H4 (cell line): ENCODE measurements at places on chromosomes 11 and 22. TPM values are rescaled to one million over a fixed set of nuclear protein-coding genes. Genes with fewer than 3 reads are reported as not detected.
A peak's percentile ranks its signal among the peaks of the same experiment; 100 is the strongest.

LRP5 gene
- total RNA-seq, result 14.1 and 22.7 TPM in 2 replicates

MMP1 gene
- 2.8 and 3.1 TPM in 2 replicates for total RNA-seq

SLC22A8 gene
- not detected in 2 replicates for total RNA-seq

GRM5 gene
- not detected in 2 replicates for total RNA-seq

MYOD1 gene
- total RNA-seq, result not detected in 2 replicates

POLR3H gene
- total RNA-seq, result 22.8 and 23.1 TPM in 2 replicates

KDM4D gene
- 0.66 and 0.81 TPM in 2 replicates for total RNA-seq

SCN2B gene
- not detected in 2 replicates for total RNA-seq

- DNase-seq, result peak; percentile 23
These were observed 109.9 kb upstream of the CADM1 start for GRCh38 chr11:115613986-115614632.

- DNase-seq, result no peak
These were observed 64.8 kb downstream of the PRR5L start for GRCh38 chr11:36360826-36361415.

DNA sequence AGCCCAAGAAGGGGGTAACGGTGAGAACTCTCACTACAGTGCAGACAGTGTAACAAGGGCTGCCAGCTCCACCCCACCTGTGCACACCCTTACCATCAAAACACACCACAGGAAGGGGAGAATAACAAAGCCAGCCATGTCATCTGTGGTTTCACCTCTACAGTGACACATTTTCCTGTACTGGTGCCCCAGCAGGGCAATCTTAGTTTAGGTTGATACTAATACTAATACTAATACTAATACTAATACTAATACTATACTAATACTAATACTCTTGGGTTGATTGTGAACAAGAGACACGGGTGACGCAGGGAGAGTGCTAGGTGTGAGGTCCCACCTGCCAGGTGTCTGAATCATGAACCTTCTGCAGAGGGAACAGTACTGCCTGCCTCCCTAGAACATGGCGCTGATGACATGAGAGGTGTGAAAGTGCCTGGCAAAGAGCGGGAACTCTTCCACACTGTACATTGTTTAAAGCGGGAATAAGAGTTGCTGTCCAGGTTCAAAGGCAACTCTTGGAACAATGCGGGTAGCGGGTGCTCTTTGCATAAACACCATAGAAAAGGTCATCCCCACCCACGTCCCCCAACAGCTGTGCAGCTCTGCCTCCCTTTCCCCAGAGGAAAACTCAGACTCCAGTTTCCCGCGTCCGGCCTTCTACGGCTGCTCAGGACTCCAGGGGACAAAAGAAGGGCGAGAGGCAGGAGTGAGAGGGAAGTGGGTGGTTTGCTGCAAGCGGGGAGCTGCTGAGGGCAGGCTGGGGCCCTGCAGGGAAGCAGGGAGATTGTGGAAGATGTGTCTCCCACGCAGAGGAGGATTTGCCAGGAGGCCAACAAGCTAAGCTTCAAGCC lies 25.0 kb upstream of the TMPRSS4 start:
- DNase-seq, result no peak

- no peak for DNase-seq
These were observed 73.5 kb upstream of the ZC3H12C start for GRCh38 chr11:110019675-110020074.

- DNase-seq, result peak; percentile 82
These were observed 26.7 kb upstream of the TOLLIP start for GRCh38 chr11:1335811-1336761.

- peak; percentile 67 for DNase-seq
These were observed 3.6 kb downstream of the CLCF1 start for GRCh38 chr11:67369801-67370284.

DNA sequence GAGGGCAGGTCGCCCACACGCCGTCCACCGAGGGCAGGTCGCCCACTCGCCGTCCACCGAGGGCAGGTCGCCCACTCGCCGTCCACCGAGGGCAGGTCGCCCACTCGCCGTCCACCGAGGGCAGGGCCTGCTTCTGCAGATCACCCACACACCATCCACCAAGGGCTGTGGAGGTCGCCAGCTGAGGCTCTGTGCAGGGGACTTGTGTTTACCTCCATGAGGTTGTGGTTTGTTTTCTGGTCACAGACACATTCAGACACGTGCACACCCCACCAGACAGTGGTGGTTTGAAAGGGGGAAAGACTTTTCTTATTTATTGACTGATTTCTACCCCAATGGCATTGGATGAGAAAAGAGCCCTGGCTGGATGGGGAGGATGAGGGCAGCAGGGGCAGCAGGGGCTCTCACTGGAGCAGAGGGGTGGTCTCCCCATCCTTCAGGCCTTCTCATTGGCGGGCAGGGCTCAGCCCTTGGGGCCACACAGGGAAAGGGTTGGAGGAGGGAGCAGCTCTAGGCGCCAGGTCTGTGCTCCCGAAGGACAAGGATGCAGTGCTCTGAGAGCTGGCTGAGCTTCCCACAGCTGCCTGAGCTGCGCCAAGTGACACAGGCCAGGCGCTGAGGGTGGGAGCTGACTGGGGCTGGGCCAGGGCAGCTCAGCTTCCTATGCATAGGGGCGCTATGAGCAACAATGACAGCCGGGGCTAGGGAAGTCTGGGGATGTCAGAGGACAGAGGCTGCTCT lies 252.6 kb upstream of the B3GAT1 start:
- no peak for DNase-seq

DNA sequence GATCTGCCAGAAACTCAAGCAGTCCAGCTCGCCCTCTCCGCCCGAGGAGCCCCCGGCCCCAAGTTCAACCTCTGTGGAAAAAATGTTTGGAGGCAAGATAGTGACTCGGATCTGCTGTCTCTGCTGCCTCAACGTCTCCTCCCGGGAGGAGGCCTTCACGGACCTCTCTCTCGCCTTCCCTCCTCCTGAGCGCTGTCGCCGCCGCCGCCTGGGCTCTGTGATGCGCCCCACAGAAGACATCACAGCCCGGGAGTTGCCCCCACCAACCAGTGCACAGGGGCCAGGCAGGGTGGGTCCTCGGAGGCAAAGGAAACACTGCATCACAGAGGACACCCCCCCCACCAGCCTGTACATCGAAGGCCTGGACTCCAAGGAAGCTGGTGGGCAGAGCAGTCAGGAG lies 20.8 kb downstream of the USP35 start:
- no peak for DNase-seq

- DNase-seq, result no peak
These were observed 13.7 kb upstream of the SCGB2A2 start for GRCh38 chr11:62256281-62256680.

DNA sequence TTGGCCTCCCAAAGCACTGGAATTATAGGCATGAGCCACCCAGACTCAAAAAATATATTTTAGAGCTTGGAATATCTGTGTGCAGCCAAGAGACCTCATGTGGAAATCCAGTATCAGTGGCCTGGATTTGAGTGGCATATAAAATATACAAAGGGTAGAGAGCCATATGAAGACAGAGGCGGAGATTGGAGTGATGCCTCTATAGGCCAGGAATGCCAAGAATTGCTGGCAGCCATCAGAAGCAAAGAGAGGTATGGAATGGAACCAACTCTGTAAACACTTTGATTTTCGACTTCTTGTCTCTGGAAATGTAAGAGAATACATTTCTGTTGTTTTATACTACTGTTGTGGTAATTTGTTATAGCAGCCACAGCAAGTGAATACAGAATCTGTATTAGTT lies 123.0 kb downstream of the PLEKHA7 start:
- DNase-seq, result no peak

- DNase-seq, result peak; percentile 33
These were observed 43.2 kb upstream of the CLMP start for GRCh38 chr11:123238297-123238696.

DNA sequence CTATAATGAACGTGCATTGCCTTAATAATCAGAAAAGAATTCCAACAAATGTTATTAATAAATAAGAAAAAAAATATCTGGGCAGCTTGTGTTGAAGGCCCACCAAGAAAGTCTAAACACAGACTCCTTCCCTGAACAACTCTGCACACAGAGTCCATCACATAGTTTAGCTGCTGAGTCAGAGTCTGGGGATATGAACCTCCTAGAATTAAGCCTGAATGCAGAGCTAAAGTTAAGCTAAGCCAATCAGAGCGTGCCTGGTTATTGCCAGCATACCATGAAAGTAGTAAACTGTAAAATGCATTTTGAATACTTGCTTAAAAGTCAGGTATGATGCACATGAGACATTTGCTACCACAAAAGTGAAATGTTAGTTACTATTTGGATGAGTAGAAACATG lies 25.6 kb upstream of the TENM4 start:
- peak; percentile 23 for DNase-seq
